NCI-H510A treated with DMSO at 0.1 percent for 48 hours (cell line): ENCODE measurements at places on chromosomes 2 and 18.

- no peak for DNase-seq
Observed at GRCh38 chr18:23933407-23933806, 81.1 kb upstream of the TTC39C start.

DNA sequence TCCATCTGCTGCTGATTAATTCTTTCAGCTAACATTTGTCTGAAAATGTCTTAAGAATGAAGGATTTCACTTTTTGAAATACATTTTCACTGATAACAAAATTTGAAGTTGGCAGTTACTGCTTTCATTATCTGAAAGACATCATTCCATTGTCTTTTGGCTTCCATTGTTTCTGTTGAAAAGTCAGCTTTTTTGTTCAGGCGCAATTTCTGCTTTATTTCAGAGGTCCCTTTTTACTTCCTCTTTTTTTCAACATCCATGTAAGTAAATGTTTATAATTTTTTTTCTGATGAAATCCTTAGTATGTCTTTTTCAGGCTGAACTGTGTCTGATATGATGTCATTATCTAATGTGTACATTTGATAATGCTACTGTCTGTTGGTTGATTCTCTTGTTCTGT, 184.2 kb downstream of the RND3 start:
- DNase-seq: no peak

DNA sequence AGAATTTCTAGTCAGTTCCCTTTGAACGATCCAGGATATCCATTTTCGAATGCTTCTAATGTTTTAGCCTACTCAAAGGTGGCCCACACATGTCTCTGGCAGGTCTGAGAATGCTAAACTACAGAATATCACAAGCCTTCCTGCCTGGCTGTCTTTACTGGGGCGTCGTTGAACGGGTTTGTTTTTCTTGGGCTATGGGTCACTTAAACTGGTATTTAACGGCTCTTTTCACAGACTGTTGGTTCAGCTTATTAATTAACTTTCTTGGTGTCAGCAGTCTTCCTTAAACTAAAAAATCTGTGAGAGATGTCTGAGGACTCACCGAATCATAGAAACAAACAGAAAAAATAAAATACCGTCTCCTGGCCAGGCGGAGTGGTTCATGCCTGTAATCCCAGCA, 563.2 kb upstream of the NRP2 start:
- DNase-seq: no peak

DNA sequence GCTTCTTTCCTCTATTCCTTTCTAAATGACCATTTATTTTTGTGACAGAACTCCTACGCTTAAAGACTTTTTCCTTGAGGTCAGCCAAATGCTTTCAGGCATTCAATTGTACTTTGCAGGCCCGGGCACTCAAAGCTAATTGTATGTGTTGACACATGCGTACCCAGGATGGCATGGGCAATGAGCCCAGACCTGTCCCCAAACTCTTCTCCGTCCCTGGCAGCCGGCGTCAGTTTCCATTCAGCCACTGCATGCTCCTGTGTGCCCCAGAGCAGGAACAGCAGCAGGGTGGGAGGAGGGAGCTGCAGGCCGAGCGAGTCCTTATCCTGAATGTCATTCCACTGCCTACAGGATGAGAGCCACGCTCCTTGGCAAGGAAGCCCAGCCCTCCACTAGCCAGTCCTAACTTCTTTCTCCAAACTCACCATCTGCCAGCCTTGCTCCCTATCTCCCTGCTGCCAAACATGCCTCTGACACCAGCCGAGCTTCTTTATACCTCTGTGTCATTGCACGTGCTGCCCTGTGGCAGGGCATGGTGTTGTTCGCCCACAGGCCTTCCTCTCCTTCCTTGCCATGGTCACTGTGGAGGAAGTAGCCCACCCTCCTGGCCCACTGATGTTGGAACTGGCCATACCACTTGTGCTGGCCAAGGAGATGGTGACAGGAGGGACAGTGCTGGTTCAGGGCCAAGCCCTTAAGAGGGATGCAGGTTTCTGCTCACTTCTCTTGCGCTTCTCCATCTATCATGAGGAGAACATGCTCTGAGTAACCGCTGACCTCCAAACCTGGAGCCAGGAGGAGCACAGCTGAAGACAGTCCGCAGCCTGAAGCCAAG, 116.9 kb upstream of the FHL2 start:
- DNase-seq: no peak

- no peak for DNase-seq
Observed at GRCh38 chr18:73829146-73829545, 318.5 kb downstream of the FBXO15 start.

- no peak for DNase-seq
Observed at GRCh38 chr2:36871068-36871707, 95.1 kb downstream of the STRN start.

- no peak for DNase-seq
Observed at GRCh38 chr2:233810385-233810784, 32.3 kb downstream of the MROH2A start.

DNA sequence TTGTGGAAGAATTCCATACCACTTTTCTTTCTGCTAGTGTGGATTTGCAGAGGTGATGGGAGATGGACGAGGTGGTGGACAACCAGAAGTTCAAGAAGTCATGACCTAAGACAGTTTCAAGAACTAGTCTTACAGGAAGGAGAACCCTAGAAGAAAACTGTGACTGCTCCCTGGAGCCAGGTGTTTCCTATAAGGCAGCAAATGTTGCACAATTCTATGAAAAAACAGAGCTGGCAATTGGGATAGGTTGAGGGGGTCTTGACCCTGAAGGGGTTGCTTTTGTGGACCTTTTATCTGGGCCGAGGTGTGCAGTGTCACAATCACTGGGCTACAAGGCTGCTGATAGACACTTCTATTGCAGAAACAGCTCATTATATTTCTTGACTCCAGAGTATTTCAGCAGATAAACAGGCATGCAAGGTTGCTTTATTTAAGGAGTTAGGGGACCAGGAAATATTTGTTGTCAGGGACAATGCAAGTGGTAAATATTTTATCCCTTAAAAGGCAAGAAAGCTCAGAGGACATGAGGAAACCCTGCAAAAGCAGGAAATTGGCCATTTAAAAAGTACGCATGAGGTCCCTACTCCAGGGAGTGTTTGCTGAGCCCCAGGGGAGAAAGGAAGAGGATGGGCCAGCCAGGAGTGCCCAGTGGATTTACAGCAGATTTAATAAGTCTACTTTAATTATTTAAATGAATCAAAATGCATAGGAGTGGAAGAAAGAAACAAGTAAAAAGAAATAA, 22.9 kb downstream of the APCDD1 start:
- DNase-seq: no peak

GRCh38 chr2:217715484-217715883, 287.3 kb downstream of the TNS1 start:
- no peak for DNase-seq

DNA sequence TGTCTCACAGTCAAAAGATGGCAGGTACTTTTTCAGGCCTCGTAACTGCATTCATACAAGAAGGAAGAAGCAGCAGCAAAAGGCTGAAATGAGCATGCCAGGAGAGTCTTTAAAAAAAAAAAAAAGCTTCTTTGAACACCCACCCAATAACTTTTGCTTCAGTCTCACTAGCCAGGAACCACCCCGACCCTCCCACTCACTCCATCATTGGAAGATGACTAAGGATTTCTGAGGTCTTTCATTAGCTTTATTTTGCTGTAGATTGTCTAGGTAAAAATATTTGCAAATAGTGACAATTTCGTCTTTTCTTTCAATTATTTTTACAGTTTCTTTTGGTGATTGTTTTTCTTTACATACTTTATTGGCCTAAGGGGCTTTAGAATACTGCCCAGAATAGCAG, 37.9 kb downstream of the RBBP8 start:
- DNase-seq: no peak

DNA sequence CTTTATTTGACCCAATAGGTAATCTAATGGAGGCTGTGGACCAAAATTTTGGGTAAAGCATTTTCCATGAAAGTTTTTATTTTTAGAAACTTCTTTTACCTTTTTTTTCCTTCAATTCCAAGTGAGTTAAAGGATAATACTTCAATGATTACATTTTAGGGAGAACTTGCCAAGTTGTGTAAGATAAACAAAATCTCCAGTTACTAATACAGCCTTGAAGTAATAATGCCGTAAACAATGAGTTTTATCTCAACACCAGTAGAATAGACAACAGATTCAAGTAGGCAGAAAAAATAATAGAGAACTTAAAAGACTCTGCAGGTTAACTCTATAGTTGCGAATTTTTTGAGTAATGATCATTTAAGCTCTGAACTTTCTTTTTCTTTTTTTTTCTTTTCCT, 807.4 kb downstream of the CNTNAP5 start:
- DNase-seq: no peak

DNA sequence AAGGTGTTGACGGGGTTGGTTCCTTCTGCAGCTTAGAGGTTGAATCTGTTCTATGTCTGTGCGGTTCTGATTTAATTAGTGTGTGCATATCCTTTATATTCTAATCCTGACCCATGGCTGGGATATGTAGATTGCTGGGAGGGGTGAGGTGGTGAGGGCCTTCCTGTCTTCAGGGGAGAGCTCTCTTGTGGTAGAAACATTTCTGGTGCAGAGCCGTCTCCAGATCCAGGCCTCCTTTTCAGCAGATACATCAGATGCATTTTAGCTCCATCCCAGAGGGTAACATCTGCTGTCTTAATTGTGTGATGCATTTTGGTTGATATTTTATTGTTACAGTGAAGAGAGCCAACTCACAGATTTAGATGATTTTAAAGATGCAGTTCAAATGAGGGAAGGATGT, 227.8 kb downstream of the AGAP1 start:
- no peak for DNase-seq

- DNase-seq: no peak
Observed at GRCh38 chr2:157204401-157204800, 53.1 kb upstream of the GALNT5 start.

DNA sequence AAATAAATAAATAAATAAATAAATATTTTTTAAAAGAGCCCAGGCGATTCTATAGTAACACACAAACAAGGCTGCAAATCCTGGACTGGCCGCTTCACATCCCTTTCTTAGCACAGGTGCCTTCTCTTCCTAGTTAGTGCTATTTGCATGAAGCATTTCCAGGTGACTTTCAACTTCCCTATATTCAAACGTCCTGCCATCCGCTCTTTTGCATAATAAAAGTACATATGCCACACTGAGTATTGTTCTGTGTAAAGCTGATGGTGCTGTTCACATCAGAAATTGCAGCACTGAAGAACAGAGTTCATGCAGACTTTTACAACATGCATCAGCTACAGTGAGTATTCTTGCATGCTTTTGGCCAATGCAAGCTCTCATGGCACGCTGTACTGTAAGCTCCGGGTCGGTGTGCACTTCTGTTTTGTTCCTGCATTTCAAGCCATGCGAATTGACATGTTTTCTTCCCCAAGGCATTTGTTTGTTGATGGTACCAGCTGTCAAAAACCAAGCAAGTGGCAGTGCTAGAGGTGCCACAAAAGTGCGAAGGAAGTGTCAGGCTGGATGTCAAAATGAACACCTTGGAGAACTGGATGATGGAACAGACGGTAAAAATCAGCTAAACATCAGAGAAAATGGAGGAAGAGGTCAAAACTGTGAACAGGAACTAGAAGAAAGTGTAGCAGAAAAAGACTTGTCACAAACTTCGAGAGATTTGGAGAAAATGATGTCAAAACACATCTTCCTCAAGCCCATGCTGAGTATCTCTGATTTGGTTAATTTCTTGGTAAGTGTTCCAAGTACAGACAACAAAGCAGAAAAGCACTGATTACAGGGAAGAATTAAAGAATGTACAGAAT, 25.5 kb upstream of the CEP68 start:
- DNase-seq: no peak

- DNase-seq: no peak
Observed at GRCh38 chr2:191845248-191845715, 1.6 kb downstream of the CAVIN2 start.

DNA sequence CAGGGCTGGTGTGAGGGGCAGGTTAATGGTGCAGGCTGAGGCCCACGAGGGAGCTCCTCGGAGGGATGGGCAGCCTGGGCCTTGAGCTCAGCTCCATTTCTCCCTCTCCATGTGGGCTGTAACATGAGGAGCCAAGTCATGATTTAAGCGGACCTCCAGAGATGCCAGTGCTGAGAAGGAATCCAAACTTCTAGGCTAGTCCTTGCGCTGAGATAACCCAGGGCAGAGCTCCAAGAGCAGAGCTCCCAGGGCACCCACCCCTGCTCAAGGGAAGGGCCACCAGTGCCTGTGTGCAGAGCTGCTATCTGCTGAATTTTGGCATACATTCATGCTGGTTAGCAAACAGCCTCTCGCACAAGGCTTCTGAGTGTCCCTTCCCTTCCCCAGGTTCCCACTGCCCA, 95.1 kb downstream of the MRO start:
- no peak for DNase-seq

DNA sequence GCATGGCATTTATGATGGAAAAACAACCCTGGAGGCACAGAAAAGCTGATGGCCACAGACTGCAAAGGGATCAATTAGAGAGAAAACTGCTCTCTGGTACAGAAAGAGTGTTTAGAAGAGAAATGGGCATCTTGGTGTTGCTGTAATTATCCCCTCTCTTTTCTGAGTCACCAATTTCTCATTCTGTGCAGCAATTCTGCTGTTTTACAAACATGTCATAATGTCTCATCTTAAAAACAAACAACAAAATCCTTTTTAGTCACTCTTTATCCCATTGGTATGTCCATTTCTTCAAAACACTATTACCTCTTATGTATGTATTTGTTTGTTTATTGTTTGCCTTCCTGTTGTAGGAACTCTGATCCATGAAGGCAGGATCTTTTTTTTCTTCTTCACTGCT, 73.9 kb upstream of the HK2 start:
- no peak for DNase-seq

DNA sequence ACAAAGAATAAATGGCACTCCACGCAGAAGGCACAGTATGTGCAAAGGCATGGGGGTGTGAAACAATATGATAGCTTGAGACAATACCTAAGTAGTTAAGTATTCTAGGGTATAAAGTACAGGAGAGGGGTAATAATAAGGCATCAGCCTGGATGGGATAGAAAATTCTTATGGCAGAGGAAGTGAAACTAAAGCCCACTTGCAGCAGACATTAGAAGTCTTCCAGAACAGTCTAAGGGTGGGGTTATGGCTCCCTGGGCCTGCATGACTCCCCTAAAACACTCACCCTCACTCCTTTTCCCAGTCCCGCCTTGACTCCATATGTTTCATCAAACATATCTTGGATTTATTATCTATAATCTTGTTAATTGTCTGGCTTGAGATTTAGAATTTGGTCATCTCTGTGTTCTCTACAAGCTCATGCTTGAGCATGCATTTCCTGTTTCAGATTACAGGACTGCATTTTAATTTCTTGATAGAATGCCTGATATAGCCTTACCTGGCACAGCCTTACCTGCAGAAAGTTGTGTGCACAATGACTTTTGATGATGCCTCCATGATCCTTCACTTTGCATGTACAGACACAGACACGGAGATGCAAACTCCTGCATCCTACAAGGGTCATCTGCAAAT, 28.5 kb upstream of the TMBIM1 start:
- no peak for DNase-seq

DNA sequence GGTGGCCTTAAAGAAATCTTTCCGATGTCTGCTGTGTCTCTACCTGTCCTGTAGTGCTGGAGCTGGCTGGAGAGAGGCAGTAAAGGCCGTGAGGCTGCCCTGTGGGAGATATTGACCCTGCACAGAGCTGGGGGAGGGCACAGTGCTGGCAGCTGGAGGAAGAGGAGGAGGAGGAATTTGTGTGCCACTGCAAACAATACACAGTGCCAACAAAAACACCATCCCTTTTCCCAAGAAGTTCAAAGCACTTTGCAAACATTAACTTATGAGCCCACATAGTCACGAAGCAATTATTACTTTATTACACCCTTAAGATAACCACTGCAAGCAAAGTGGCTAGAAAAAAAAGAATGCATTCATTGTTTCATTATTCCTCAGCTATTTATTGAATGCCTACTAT, 45.0 kb upstream of the CYTIP start:
- DNase-seq: no peak
